Activated effector memory CD4-positive, alpha-beta T cell treated with anti-CD3 and anti-CD28 coated beads, Interleukin-2, amount 50 U/mL, for 16 hours (primary cell): ENCODE measurements at places on chromosomes 2 and 18.

DNA sequence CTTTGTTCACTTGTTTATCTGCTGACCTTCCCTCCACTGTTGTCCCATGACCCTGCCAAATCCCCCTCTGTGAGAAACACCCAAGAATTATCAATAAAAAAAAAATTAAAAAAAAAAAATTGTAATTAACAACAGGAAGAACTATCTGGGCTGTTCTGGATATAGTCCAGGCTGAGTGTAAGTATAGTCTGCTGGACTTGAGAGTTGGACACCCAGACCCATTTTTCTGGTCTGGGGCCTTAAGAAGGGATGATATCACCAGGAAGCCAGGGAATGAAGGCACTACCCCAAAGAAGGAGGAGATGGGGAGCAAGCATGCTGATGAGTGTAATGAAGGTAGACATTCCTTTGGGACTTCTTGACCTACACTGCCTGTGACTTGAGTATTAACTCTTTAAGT is 72.1 kb upstream of the ZFP36L2 start:
- no peak for DNase-seq

DNA sequence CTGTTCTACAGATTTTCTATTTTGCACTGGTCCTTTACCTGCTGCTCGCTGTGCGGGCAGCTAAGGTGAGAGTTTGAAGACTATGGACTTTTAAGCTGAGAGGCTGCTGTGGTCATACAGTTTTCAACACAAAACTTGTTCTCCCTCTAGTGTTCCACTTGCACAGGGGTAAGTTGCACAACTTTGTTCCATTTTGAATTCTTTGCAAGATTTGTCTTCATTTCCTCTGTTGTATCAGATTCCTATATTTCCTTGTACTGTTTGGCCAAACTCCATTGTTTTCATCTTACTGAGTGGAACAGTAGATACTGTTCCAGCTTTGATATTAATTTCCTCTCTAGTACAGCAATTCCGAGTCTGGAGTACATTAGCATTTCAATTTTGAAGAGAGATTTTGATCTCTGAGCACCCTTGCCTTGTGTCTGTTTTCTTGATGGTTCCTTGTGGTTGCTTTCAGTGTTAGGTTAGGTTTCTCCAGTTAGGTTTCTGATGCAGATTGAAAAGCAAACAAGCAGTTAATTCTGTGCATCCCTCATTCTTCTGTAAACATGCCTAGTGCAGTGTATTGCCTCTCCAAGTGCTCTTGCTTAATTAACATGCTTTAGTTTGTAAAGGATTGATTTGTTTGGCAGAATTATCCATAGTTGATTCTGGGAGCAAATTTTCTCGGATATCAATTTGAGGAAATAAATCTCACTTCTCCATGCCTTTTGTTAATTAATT is 188.8 kb downstream of the PTPRM start:
- DNase-seq = no peak

DNA sequence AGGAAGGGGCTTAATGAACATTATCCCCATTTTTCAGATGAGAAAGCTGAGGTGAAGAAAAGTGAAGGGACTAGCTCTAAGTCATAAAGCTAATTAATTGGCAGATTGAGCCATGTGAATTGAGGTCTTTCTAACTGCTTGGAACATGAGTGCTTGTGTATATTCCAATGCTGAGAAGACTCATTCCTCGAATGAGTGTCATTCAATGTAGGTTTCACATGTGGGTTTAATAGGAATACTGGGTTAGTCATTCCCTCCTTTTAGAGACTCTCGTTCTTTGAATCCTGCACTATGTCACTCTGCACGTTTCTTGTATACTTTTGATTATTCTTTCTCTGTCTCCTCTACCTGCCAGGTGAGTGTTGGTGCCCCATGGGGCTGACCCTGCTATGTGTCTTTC is 218.2 kb downstream of the HRH4 start:
- DNase-seq = no peak

GRCh38 chr2:58099096-58099769 is 52.6 kb downstream of the VRK2 start:
- no peak for DNase-seq

- DNase-seq = no peak
Observed at GRCh38 chr2:209808521-209808920, 36.9 kb downstream of the UNC80 start.

- no peak for DNase-seq
Observed at GRCh38 chr2:212448698-212449097, 89.9 kb downstream of the ERBB4 start.

DNA sequence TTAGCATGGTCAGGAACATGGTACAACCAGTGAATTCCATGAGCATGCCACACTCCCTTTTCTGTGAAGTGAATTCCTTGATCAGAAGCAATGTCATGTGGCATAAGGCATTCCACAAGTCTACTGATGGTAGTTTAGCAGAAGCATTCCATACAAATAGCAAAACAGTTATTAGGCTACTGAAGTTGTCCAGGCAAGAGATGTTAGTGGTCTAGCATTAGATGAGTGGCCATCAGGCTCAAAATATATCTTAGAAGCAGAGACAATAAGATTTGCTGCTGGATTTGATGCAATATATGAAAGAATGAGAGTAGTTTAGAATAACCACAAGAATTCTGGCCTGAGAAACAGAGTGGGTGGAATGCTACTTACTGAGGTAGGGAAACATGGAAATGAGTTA is 355.3 kb upstream of the NRXN1 start:
- DNase-seq = no peak

GRCh38 chr2:126644630-126645191 is 11.2 kb upstream of the GYPC start:
- peak; percentile 6 for DNase-seq

- no peak for DNase-seq
Observed at GRCh38 chr2:188517549-188518215, 226.0 kb downstream of the GULP1 start.

GRCh38 chr2:196591621-196592022 is 47.9 kb upstream of the CCDC150 start:
- no peak for DNase-seq

DNA sequence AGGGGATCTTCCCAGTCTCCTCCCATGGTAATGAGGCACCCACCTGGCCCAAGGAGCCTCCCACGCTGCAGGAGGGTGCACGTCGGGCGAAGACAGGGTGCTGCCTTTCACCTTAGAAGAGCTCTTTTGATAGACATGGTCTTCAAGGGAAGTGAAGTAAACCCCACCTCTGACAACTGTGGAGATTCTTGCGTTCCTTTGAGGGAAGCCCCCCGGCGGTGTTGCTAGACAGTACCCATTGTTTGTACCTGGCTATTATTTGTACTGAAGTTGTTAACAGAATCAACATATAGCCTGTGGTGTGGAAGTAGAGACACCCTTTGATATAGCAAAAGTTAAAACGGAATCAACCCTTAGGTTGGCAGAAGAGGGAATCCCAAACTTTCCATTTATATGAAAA is 648.0 kb downstream of the GALR1 start:
- no peak for DNase-seq

GRCh38 chr2:85717308-85718008 is 23.3 kb downstream of the GNLY start:
- DNase-seq = no peak

DNA sequence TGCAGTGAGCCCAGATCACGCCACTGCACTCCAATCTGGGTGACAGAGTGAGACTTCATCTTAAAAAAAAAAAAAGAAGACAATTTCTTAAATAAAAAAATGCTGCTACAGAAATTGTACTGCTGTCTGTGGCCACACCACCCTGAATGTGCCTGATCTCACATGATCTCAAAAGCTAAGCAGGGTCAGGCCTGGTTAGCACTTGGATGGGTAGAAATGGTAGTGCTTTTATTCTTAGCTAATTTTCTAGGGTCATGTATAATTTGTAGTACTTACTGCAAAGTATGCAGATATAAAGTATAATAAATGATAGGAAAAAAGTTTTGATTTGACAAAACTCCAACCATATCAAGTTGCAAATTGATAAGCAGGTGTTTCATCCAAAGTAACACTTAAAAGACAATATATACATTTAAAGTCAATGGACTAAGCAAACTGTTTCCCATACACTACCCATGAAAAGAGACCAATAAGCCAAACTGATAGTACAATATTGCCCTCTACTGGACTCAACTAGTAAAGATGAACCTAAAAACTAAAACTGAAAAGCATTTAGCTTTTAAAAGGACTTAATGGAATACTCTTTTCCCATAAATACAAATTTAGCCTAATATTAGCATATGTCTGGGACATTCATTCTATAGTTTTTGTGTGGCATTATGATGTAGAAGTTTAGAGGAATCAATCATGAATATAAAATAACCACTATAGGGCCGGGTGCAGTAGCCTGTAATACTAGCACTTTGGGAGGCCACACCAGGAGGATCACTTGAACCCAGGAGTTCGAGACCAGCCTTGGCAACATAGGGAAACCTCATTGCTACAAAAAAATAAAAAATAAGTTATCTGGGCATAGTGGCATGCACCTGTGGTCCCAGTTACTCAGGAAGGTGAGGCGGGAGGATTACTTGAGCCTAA is 18.6 kb upstream of the PEX13 start:
- no peak for DNase-seq

- DNase-seq = no peak
Observed at GRCh38 chr2:180115675-180116074, 108.6 kb upstream of the CWC22 start.

GRCh38 chr18:66993492-66993891 is 389.6 kb upstream of the CDH19 start:
- no peak for DNase-seq

- no peak for DNase-seq
Observed at GRCh38 chr18:76622651-76623050, 127.6 kb upstream of the ZNF516 start.

DNA sequence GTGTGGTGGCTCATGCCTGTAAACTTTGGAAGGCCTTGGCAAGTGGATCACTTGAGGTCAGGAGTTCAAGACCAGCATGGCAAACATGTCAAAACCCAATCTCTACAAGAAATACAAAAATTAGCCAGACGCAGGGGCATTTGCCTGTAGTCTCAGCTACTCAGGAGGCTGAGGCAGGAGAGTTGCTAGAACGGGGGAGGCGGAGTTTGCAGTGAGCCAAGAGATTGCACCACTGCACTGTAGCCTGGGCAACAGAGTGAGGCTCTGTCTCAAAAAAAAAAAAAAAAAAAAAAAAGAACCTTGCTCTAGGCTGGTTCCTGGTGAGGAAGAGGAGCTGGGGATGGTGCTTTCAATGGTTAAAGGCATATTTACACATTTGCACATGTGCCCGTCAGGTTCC is 129.4 kb downstream of the LYPD6B start:
- no peak for DNase-seq

GRCh38 chr18:9547782-9548181 is 66.6 kb downstream of the PPP4R1 start:
- no peak for DNase-seq

DNA sequence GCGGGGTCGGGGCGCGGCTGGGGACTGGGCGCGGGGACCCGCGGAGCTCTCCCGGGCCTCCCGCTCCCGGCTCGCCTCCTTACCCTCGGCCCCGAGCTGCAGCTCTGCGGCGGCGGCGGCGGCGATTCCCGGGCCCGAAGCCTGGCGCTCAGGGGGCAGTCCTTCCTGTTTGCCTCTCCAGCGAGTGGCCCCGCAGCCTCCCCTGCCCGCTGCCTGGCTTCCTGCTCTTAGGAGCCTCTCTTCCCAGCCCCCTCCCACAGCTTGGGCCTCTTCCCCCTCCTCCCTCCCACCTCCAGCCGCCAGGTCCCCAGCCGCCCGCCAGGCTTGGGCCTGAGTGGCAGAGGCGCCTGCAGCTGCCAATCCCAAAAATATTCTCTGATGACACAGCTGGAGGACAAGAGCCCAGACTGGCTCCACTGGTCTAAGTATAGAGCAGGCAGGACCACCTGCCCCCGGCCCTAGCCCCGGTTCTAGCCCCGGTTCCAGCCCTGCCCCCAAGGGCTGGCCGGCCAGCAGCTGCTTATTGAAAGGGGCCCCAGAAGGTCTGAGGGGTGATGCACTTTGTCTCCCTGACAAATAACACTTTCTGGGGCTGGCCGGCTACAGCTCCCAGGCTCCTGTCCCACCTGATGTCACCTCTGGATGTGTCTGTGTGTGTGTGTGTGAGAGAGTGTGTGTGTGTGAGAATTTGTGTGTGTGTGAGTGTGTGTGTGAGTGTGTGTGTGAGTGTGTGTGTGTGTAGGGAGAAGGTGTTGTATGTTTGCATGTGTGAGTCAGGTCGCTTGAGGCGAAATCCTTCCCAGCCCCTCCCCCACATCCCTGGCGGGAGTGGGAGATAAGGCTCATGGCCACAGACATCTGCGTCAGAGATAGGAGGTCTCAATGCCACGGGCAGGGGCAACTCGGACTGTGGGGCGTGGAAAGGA is at the start of gene OBSL1:
Gene OBSL1, minus strand, starts transcription at position 229 of the 926 bp plus-strand sequence. CDS start 307 bp downstream, outside the sequence.
- no peak for DNase-seq

DNA sequence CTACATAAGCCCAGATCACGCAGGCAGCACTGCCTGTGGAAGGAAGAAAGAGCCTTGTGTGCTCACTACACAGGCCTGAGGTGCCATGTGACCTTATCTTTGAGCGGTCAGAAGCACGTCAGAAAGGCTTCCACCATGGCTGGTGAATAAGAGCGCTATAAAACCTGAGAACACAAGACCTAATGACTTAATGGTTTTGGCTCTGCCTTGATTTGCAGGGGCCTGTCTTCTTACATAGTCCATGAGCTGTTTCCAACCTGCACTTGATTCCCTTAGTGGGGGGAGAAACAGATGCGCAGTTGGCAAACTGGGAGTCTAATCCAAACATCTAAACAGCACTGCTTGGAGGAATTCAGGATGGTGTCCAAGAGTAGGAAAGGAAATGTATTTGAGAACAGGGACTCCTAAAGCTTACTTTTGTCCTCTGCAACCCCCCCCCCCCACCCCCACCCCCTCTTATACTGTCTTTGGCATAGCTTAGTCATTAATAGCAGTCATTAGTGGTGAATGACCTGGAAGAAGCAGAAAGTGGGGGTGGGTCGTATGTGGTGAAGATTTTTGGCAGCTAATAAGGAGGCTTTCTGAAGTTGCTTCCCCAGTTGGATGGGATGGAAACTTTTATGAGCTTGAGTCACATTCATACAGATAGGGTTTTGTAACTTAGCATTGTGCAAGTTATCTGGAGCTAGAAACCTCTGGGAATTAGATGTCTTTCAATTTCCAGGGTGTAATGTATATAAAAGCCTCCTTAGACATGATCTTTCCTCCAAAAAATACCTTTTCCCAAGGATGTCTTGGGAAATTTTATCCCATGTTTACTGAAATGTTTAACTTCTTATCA is 454.1 kb downstream of the MEIS1 start:
- DNase-seq = no peak

DNA sequence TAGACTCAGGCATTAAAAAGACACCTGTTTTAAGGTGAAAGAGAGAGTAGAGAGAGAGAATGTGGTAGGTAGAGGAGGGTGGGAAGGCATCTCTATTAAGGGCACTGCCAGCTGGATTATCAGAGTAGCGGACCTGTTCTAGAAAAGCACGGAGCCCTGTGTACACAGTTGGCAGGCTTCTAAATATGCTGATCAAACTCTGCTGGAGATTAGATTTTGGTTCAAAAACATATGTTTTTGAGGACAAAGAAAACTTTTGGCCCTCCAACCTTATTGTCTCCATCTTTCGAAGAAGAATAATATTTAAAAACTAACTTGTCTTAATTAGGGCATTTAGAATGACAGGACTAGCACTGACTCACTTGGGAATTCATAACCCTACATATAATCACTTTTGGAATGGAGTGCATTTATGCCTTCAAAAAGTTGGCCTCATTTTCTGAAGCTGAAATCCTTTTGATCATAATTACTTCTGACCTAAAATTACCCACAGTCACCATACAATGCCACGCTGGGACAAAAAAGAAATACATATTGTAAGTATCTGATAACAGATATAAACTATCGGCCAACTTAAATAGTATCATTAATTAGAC is 254.6 kb downstream of the MEIS1 start:
- no peak for DNase-seq
